ENCODE measurements at places on chromosomes 16 and 17. TPM values are rescaled to one million over a fixed set of nuclear protein-coding genes. Genes with fewer than 3 reads are reported as not detected.

DNA sequence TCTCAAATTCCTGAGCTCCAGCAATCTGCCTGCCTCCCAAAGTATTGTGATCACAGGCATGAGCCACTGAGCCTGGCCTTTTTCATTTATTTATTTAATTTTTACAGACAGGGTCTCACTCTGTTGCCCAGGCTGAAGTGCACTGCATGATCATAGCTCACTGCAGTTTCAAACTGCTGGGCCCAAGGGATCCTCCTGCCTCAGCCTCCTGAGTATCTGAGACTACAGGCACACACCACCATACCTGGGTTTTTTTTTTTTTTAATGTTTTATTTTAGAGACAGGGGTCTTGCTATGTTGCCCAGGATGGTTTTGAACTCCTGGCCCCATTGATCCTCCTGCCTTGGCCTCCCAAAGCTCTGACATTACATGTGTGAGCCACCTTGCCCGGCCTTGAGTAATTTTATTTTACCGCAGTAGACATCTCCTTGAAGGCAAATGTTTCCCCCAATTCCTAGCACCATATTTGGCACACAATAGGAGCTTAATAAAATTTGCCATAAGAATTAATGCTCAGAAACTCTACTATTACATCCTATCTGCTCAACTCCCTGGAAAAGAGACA is 1.9 kb upstream of the EEF2K start:
- no peak for DNase-seq

- no peak for DNase-seq
These were observed 186.1 kb downstream of the MSI2 start for GRCh38 chr17:57442401-57442823.

DNA sequence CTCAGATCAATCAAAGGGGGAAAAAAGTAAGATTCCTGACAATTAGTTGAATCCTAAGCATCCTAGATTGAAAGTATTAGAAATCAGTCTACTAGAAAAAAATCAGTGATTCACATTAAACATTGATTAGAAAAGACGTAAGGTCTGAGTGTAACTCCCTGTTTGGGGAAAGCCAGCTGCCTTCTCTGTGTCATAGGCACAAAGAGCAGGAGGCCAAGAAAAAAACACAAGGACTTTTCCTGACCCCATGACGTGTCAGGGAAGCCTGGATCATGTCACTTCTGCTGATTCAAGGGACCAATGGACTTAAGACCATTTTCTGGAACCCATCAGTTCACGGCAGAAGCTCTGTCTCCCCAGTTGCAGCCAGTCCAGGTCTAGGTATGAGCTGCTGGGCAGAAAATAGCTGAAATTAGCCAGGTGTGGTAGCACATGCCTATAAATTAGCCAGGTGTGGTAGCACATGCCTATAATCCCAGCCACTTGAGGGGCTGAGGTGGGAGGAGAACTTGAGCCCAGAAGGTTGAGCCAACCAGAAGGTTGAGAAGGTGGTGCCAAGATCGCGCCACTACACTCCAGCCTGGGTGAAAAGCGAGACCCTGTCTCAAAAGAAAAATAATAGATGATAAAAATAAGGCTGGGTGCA is 35.9 kb downstream of the RANBP10 start:
- no peak for DNase-seq

GRCh38 chr17:62140836-62141235 is 75.8 kb upstream of the MED13 start:
- DNase-seq, result no peak

DNA sequence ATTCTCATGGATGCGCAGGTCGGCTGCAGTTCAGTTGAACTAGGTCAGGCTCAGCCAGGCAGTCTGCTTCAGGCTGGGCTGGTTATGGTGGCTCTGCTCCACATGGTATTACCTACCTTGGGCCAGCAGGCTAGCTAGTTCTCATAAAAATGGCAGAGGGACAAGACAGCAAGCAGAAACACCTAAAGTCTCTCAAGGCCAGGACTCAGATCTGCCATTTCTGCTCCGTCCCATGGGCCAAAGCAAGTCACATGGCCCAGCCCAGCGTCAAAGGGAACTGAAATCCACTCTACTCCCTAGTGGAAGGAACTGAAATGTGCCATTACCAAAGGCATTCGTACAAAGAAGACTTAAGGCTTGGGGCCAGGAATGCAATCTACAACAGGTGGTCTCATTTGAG is 160.0 kb downstream of the TMEM132E start:
- DNase-seq, result no peak

DNA sequence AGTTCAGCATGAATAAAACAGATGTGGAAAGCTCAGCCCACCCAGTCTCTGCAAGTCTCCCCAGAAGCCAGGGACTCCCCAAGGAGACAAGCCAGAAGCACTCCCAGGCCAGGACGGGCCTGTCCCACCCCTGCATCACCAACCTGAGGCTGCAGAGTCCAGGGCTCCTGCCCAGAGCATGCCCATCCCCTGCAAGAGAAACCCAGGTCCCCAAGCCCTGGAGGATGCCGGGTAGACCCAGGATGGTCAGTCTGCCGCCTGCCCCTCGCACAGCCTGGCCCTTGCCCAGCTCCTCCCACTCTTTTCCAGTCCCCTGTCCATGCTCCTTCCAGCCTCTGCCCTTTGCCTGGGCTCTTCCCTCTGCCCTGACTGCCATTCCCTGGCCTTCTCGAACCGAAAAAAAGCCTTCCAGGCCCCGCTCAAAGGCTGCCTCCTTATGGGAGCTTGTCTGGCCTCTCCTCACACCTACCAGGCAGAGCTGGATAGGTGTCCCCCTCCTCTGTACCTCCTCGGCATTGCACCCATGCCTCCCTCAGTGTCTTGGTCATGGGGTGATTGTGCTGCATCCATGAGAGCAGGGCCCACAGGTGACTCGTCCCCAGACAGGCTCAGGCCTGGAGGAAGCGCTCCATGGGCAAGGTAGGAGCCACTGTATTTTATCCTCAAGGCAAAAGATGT is 44.8 kb downstream of the BEAN1 start:
- DNase-seq, result no peak

DNA sequence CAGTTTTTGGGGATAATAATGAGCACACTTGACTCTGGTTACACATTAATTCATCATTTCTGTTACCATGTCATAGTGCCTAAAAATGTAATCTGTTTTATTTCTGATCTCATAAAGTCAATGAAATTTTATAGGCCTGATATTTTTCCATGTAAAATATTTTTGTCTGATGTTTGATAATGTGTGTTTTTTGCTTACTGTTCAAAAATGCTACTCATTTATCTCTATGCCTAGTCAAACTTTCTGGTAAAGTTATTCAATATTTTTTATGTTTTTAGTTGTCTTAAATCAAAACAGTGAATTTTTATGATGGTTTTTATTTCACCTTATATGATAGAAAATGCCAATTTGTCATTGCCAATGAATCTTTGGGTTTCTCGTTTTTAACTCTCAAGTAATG is 147.0 kb downstream of the AHSP start:
- no peak for DNase-seq

The SYCE1L gene
- total RNA-seq, result 15.8 TPM

The CTF1 gene
- 0.30 TPM for total RNA-seq

The TLK2 gene
- 89.5 TPM for total RNA-seq

The CD7 gene
- 140 TPM for total RNA-seq
